Skeletal muscle cell (primary cell): ENCODE measurements at places on chromosomes 3 and 15.
A peak's percentile ranks its signal among the peaks of the same experiment; 100 is the strongest.

- DNase-seq, result peak; percentile 49
These were observed 3.3 kb upstream of the RAB8B start for GRCh38 chr15:63186065-63186464.

DNA sequence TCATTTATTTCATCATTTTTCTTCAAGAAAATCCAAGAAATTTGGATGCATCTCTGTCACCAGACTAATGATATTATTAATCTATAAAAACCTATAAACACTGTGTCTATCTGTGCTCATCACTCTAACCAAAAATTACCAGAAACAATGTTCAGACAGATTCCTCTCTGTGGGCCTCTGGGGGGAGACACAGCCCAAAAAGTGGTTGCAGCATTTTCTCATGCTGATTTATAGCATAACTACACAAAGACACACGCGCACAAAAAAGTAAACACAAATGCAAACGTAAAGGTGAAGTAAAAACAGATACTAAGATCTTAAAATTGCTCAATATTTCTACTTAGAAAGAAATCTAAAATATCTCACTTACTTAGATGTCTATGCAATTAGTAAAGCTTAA lies 976.0 kb downstream of the GBE1 start:
- DNase-seq, result no peak

GRCh38 chr3:165983284-165983683 lies 146.1 kb upstream of the BCHE start:
- no peak for DNase-seq

DNA sequence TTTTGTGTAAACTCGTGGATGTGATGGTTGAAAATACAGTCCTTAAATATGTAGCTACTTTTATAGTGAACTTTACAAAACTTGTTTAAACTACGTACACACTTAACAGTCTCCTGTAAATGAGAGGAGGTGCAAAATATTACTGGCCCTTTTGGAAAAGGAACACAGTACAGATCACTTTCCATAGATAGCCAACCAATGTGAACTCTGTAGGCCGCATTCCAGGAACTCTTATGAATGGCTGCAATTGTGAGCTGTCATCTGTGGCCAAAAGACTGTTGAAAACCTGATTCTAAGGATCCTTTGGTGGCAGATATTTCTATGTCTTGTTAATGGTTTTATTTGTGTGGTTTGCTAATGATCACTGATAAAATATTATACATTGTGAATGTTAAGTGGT lies 6.2 kb downstream of the TSC22D2 start:
- no peak for DNase-seq

DNA sequence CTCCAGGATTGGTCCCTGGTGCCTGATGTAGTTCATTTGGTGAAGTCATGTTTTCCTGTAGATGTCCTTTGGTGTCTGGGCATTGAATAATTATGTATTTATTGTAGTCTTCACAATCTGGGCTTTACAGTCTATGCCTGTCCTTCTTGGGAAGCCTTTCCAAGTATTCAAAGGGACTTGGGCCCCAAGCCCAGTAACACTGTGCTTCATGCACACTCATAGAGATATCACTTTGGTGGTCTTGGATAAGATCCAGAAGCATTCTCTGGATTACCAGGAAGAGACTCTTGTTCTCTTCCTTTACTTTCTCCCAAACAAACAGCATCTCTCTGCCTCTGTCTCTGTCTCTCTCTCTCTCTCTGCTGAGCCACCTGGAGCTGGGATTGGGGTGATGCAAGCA lies 281.1 kb upstream of the GOLGA6L4 start:
- no peak for DNase-seq
